Mammary epithelial cell (primary cell): ENCODE measurements at places on chromosomes 3 and 15.

DNA sequence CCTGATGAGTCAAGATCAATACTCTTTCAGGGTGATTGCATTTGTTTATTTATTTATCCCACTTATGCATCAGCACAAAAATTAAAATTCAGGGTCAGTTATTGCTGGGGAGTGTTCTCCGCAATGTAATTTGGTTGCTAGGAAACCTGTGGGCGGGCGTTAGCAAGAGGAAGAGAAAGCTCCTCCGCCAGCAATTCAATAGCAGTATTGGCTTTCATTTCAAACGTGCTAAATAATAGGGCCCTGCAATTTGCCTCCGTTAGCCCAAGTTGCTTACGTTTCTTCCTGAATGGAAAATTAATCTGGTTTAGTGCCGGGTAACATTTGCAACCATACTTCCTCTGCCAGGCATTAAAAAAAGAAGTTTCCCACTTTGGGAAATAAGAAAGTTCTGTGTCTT is 35.5 kb upstream of the PLCL2 start:
- DNase-seq: no peak

- DNase-seq: peak; percentile 19
Measured at GRCh38 chr3:128482666-128483656, 10.0 kb downstream of the GATA2 start.

- DNase-seq: no peak
Measured at GRCh38 chr15:65816441-65816840, 24.3 kb upstream of the DENND4A start.

- no peak for DNase-seq
Measured at GRCh38 chr3:104717828-104718196, 648.9 kb upstream of the ALCAM start.

DNA sequence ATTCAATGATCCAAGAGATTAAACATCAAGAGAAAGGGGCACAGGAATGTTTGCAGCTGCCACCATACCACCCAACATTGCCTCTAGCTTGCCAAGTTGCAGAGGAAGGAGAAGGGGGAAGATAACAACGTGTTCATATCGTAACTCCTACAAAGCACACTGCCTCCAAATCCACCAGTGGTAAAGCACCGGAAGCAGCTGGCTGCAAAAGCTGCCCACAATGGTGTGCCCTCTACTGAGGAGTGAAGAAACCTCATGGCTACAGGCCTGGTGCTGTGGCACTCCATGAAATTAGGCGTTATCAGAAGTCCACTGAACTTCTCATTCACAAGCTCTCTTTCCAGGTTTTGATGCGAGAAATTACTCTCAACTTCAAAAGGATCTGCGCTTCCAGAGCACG is 263.9 kb upstream of the STT3B start:
- DNase-seq: no peak

DNA sequence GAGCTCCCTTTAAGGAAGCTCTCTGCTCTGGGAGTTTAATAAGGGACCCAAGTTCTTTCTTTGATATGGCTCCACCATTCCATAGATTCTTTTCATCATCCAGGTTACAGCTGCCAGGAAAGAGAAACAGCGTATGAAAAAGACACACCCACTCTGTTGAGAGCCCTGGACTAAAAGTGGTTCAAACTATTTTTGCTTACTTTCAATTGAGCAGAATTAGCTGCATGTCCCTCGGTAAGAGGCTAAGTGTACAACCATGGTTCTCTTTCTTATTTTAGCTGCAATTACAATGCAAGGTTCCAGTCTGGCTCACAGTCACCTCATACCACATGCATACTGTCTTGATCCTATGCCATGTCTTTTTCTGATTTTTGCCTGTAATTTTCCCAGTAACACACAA is 1288.3 kb downstream of the NSUN3 start:
- no peak for DNase-seq

GRCh38 chr3:118526758-118527513 is 507.7 kb downstream of the IGSF11 start:
- no peak for DNase-seq

DNA sequence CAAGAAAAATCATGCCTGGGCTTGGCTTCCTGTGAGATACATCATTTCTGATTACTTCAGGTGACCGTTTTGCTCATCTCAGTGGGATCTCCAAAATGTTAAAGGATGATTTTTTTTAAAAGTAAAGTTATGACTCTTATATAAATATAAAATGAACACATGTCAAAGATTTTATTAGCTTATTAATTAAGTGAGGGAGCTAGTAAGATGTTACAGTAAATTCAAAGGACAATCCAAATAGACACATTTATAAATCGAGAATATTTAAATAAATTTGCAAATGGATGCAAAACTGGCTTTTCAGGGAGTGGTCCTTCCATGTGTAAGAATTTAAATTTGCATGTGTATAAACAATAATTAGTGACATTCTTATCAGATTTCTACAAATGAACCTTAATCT is 87.0 kb downstream of the IQCH start:
- no peak for DNase-seq

DNA sequence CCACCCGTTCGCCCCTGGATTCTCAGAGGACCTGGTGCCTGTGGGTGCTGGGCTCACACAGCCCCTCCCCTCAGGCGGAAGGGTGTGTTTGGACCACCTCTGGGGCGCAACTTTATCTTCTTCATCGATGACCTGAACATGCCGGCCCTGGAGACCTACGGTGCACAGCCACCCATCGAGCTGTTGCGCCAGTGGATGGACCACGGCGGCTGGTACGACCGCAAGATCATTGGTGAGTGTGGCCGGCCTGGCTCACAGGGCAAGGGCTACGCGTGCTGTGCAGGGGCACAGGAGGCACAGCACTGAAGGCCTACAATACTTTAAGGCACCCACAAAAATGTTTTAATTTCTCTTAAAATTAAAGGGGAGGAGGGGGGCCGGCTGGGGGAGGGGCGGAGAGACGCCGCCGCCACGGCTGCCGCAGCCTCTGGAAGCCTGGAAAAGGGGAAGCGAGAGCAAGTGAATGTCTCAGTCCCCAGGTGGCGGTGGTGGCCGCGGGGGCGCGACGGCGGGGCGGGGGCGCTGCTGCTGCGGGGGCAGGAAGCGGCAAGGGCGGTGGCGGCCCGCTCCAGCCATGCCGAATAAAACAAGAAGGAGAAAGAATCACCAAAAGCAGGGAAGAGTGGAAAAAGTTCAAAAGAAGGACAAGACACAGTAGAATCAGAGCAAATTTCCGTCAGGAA is 56.8 kb downstream of the DNAH1 start:
- no peak for DNase-seq

DNA sequence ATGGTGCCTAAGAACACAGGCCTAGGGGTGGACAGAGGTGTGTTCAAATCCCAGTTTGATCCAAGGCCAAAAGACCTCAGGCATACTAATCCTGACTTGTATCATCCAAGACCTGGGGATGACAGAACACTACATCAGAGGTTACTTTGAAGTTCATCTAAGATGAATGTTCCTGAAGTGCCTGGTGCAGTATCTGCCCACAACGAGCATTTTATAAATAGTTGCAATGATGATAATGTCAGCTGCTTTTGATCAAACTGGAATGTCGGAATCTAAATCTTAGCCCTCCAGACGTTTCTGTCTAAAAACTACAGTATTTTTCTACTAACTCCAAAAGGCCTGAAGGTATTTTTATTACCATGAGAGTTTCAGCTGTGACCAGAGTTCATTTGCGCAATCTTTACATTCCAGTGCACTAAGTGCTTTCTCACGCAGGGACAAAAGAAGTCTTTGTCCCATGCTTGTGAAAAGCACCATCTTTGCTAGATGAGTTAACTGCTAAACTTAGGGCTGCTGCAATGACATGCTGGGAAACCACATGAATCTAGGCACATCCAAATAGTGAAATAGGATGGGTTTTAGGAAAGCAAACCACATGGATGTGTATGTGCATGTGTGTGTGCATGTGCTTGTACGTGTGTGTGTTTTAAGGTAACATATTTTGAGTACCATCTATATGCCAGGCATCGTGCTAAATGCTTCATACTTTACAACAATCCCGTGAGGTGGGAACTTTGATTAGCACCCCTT is 18.1 kb downstream of the ANXA2 start:
- DNase-seq: peak; percentile 93

DNA sequence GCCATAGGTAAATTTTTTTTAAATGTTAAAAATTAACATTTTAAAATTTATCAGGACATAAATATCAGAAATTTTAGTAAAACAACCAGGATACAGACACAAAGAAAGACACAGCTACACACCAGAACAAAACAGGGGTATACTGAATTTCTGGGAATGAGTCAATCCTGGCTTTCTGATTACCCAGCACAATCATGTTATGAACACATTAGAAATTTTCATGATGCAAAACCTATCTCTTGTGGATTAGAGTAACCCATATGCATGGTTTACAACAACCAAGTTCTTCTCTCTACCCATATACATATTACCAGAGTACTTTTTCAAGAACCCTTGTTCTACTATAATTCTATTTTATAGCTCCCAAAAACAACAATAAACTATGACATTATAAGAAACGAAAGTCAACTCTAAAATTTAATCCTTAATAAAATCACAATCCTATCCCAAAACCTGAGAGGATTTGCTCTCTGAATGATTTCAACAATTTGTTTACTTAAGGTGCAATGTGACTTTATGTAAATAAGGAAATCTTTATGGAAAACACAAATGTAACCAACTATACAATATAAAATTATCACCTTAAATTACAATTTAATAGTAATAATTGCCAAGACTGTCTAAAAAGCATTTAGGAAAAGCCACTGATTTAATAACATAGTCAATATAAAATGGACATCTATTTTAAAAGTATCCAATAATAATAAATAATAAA is 184.5 kb downstream of the TBC1D5 start:
- no peak for DNase-seq

GRCh38 chr15:99732124-99732750 is 1.0 kb downstream of the LYSMD4 start:
- DNase-seq: peak; percentile 47

- no peak for DNase-seq
Measured at GRCh38 chr3:101149251-101149650, 156.0 kb upstream of the ABI3BP start.

- DNase-seq: peak; percentile 42
Measured at GRCh38 chr15:98901434-98902072, 106.0 kb downstream of the PGPEP1L start.

DNA sequence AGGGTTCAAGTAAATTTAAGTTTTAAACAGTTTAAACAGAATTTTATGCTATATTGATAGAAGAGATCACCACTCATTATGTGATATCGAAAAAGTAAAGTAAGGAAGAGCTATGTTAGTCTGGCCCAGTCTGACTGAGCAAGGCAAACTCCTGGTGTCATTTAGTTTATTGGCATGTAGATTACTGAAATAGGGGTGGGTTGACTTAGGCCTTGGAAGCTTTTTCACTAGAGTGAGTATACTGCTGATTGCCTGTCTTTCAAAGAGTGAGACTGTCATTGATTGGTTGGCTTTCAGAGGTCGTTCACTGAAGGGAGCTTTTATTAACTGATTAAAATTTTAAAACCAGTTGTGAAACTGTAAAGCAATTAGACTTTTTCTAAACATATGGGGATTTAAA is 294.5 kb downstream of the NAALADL2 start:
- no peak for DNase-seq

- DNase-seq: no peak
Measured at GRCh38 chr3:183911763-183912506, 27.3 kb upstream of the PARL start.

- no peak for DNase-seq
Measured at GRCh38 chr3:66830301-66830700, 167.8 kb upstream of the KBTBD8 start.

DNA sequence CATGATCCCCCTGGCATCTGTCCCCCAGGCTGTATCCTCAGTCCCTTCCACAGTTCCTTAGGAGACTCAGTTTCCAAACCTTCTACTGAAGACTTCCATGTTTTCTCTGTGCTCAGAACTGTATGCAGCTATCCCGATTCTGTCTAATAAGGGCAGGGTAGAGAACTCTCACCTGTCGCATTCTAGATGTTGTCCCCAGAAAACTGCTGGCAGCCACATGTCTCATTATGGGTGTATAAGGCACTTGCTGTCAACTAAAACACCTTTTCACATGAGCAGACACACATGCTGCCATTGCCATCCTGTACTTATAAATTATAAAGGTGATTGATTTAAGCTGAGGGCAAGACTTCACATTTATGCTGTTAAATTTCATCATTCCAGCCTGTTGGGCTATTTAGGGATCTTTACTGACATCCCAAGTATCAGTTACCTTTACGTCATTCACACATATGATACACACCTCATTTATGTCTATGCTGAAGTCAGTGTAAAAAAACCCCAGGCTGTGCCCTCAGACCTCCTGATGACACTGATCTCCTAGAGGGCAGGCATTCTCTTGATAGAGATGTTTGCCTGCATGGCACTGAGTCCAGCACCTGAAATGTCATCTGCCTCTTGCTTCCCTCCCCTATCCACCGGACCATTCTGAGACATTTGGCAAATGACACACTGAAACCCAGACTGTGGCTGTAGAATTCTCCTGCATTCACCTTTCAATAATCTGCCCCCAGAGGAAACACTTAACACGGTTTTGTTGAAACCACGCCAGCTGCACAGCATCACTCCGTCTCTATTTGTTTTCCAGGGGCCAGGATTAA is 35.8 kb downstream of the BTD start:
- no peak for DNase-seq

DNA sequence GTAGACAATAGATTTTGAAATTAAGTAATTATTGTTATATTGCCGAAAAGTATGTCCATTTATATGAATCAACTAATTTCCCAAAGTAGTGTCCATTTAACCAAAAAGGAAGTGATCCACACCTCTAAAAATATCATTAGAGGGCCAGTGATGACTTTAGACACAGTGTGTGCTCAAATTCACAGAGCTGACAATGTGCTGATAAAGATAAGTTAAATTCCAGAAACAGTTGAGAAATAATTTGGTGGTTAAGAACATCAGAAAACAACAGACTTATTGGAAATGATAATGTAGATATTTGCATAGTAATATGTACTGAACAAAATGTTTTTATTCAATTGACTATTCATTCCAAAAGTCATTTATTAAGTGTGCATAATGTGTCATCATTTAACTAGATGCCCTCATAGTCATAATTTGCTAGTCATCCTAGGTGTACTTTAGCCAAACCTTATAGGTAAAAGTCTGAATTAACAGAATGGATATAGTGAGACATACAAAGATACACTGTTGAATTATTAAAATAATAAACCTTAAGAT is 230.2 kb upstream of the ADAMTS9 start:
- DNase-seq: no peak

DNA sequence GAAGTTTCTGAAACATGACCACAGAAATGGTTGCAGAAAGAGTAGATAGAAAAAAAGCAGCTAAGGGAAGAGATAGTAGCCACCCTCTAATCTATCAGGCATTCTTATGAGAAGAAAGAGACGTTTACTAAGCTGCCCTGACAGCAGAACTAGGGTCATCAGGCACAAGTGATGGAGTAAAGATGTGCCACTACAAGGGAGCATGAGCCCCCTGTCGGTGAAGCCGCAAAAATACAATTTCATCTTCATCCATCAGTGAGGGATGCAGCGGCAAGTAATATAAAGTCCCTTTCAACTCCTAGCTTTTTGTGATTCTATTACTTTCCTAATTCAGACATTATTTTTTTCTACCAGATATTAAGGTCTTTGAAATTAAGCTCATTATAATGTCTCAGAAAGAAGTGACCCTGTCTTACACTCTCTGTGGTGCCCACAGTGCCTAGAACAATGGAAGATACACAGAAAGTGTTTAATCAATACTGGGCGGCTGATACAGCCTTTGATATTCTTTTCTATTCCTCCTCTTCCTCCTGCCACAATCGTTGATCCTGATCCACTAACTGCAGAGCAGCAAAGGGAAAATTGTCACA is 651.6 kb downstream of the NTRK3 start:
- peak; percentile 17 for DNase-seq
